Mucosa of gallbladder (tissue), 1 donor: ENCODE measurements at places on chromosomes 3 and 15. TPM values are rescaled to one million over a fixed set of nuclear protein-coding genes. Genes with fewer than 3 reads are reported as not detected.

The SERPINI1 gene
- 2.9 TPM for total RNA-seq

The LIPC gene
- total RNA-seq, result 0.58 TPM

The HES1 gene
- total RNA-seq, result 54.1 TPM

The GAP43 gene
- total RNA-seq, result 1.8 TPM

The CELSR3 gene
- 0.75 TPM for total RNA-seq

The ATG7 gene
- total RNA-seq, result 32.0 TPM

The TMEM39A gene
- total RNA-seq, result 35.3 TPM

The ROPN1B gene
- total RNA-seq, result not detected

The MYH15 gene
- not detected for total RNA-seq

The PPARG gene
- total RNA-seq, result 13.0 TPM

The RHOV gene
- 0.63 TPM for total RNA-seq

The ZKSCAN7 gene
- 6.4 TPM for total RNA-seq

- DNase-seq, result no peak
Observed at GRCh38 chr3:43559961-43560360, 61.9 kb downstream of the ANO10 start.

DNA sequence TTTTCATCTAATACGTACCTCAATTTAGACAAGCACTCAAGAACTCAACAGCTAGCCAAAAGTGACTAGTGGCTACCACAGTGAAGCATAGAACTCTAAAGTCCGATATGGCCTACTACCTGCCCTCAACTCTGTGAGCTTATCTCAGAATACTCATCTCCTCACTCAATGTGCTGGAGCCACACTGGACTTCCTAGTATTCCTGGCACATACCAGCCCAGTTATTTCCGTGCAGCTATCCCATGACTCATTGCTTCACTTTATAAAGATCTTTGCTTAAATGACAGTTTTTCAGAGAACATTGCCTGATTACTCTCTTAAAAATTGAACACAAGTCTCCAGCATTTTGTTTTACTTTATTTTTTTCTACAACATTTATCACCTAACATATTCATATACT, 524.7 kb downstream of the PYDC2 start:
- DNase-seq, result no peak

DNA sequence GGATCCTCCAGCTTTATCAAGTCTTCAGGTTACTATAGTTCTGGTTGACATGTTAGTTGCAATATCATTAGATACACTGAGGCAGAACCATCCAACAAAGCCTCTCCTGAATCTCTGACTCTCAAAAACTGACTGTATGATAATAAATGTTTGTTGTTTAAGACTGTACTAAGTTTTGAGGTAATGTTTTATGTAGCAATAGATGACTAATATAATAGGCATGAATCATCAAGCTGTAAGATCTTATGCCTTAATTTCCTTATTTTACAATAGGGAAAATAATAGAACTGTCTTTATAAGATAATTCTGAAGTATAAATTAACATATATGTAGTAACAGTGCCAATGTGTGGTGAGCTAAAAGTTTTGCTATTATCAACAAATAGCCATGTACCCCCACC, 88.9 kb upstream of the TBC1D5 start:
- no peak for DNase-seq

- no peak for DNase-seq
Observed at GRCh38 chr3:60206206-60206605, 1045.0 kb downstream of the FHIT start.

DNA sequence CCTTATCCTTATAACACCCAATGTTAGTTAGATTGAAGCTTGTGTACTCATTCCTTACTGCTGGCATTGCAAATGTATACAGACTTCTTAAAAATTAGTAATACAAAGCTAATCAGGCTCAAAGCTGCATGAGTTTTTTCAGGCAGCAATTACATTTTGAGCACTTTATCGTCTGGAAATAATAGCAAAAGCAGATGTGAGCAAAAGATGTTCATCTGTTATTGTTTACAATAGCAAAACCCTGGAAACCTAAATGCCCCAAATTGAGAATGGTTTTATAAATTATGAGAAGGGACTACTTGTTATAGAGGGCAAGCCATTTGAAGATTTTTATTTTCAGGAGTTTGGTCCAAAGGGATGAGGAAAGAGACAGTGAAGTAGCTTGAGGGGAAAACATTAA, 126.4 kb downstream of the GADL1 start:
- no peak for DNase-seq

DNA sequence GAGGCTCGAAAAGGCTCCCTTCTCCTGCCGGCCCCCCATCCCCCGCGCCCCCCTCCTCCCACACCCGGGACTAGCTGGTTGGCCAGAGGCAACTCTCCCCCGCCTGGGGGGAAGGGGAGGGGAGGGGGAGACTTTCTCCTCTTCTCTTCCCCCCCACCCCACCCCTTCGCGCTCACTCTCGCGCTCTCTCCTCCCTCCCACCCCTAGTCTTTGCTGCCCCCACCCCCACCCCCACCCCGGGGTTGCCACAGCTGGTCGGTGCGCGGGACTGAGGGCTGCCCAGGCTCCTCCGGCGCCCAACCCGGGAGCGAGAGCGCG, 710 bp downstream of the MECOM start:
- no peak for DNase-seq

- DNase-seq, result no peak
Observed at GRCh38 chr3:55483196-55484095, 3.7 kb downstream of the WNT5A start.

DNA sequence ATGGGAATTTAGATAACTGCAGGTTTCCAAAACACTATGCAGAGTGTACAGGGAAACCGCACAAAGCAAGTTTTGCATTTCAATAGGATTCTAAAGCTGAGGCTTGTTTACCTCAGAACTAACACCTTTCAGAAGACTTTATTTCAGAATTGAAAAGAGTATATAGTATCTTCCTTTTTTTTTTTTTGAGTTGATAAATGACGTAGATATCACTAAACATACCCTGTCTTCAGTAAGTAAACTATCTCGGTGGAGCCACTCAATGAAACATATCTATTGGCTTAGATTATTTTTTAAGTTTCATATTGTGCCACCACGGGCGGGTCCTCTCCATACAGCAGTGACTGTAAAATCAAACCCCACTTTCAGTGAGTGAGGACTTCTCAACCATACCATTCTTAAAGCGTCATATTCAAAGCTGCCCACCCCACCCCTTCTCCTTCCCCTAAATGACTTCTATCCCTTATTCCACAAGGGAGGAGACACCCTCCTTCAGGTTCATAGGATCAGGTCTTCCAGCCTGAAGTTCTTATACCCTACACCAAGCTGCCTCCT, 2.0 kb upstream of the TBL1XR1 start:
- no peak for DNase-seq

DNA sequence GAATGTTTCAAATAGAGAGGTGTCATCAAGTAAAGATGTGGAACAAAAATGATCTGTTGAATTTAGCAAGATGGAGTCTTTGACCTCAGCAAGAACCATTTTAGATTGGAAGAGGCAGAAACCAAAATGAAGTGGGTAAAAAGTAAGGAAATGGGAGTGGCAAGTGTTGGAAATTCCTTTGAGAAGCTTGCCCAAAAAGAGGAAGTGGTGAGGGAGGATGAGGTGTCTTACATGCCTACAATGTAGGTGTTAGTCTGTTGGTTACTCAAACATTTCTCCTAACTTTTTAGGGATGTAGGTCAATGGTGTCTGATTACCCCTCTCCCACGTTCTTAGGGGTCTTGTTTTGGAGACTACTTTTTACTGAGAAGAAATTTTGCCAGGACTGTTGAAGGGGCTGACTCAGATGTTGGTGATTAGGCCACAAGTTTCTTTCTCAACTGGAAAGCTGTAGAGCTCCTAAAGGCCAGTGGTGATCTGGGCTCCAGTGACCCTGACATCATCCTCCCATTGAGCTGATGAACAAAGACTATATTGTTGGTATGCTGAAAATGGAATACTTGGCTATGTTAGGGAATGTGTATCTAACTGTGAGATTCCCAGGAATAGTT, 5.1 kb downstream of the PPP2R3A start:
- no peak for DNase-seq

- no peak for DNase-seq
Observed at GRCh38 chr3:76436894-76437293, 603.0 kb upstream of the ROBO2 start.

GRCh38 chr3:175274056-175274455, 414.9 kb downstream of the NAALADL2 start:
- DNase-seq, result no peak

GRCh38 chr3:46905213-46905560, 27.7 kb downstream of the PTH1R start:
- DNase-seq, result no peak

DNA sequence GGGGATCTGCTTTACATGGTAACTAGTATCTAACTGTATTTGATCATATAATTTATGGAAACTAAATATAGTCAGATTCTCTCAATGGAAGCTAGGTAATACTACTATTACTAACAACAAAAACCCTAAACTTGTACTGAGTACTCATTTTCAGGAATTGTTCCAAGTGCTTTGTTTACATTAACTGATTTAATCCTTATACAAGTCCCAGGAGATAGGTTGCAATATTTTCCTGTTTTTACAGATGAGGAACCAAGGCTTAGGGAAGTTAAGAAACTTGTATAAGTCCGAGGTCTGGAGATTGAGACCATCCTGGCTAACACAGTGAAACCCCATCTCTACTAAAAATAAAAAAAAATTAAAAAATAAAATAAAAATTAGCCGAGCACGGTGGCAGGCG, 7.5 kb upstream of the MTHFS start:
- no peak for DNase-seq

GRCh38 chr15:85771781-85772445, 22.8 kb downstream of the KLHL25 start:
- peak; percentile 29 for DNase-seq

GRCh38 chr3:159924411-159924810, 64.2 kb upstream of the IL12A start:
- no peak for DNase-seq

DNA sequence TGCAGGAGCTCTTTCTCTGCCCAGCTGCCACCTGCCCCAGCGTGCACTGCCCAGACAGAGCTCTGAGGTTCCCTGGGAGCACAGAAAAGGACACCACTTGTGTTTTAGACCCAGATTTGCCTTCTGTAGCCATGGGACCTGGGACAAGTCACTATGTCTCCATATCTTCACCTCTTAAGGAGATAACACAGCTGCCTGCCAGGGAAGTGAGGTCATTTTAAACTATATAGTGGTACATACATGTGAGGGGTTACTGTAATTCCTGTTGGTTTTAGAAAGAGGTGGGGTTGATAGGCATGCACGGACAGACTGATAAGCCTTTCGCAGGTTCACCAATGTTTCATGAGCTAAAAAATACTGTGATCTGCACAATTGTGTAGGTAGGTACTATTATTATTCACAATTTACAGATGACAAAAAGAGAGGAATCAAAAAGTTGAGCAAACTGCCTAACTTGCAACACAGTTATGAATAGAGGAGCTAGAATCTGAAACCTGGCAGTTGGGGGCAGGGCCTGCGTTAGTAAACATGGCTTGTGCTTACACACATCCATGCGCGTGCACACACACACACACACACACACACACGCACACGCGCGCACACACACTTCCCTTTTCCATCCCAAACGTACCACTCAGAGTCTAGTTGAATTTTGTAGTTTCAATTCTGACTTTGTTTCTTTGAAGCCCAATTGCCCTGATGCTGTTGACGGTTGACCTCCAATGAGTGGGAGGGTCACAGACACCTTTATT, 193.6 kb downstream of the FAM43A start:
- DNase-seq, result no peak

GRCh38 chr3:21436835-21437234, 314.2 kb downstream of the ZNF385D start:
- no peak for DNase-seq

GRCh38 chr15:54462511-54462913, 484.3 kb downstream of the UNC13C start:
- no peak for DNase-seq

DNA sequence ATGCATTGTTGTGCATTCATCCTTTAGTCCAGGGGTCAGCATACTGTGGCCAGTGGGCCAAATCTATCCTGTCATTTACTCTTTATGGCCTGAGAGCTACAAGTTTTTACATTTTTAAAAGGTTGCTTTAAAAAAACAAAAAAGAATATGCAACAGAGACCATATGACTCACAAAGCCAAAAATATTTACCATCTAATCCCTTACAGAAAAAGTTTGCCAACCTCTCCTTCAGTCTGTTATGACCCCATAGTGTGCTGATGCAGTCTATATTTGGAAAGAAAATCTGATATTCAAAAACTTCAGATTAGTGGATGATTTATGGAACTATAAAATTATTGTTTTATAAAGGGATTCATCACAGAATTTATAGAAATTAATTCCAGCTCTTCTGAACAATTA, 237.5 kb upstream of the IL12A start:
- no peak for DNase-seq

- peak; percentile 42 for DNase-seq
Observed at GRCh38 chr3:143121241-143122088, 1.9 kb downstream of the CHST2 start.

GRCh38 chr15:60087561-60087960, 83.5 kb downstream of the FOXB1 start:
- no peak for DNase-seq

- DNase-seq, result no peak
Observed at GRCh38 chr3:191348098-191348497, 17.8 kb upstream of the UTS2B start.

DNA sequence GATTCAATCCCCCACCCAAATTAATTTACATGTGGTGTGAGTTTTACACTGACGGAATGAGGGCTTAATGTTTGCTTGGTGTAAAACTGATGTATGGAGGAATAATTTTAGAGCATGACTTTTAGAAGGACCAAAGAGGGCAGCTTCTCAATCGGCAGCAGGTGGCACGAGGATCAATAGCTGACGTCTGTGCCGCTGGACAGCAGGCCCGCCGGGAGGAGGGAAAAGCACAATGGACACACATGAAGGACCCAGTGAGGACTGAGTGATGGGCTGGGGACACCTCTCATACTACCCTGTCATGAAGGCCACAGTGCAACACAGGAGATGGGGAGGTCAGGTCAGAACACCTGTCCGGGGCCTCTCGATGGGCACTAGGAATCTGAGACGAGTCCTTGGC, 61.4 kb upstream of the NSMCE3 start:
- no peak for DNase-seq

DNA sequence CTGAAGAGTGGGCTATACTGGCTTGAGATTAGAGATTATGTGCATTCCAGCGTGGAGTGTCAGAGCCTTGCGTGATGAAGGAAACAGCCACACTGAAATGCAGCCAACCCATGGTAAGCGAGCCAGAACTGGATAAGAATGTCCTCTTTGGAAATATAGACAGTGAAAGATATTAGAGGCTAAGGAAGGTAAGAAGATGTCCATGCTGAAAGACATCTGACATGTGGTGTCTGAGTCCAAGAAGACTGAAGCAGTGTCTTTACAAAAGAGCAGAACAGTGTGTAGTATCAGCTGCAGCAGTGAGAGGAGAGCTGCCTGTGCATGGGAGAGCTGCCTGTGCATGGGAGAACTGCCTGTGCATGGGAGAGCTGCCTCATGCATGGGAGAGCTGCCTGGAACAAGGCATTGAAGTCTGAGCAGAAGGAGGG, 672.2 kb downstream of the DIPK2A start:
- no peak for DNase-seq

- DNase-seq, result no peak
Observed at GRCh38 chr3:179108086-179108485, 36.5 kb upstream of the ZMAT3 start.

DNA sequence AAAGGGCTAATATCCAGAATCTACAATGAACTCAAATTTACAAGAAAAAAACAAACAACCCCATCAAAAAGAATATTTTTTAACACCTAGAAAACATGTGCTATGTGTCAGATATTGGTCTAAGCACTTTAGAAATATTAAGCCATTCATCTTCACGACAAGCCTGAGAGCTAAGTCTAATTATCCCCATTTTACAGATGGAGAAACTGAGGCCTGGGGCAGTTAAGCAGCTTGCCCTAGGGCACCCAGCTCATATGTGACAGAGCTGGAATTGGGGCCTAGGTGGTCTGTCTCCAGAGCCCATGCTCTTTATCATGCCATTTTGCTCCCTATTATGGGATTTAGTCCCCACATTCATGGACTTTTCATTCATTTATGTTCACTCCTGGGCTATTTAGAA, 92.8 kb downstream of the CYP19A1 start:
- no peak for DNase-seq
